ENCODE measurements at places on chromosomes 2 and 18.

DNA sequence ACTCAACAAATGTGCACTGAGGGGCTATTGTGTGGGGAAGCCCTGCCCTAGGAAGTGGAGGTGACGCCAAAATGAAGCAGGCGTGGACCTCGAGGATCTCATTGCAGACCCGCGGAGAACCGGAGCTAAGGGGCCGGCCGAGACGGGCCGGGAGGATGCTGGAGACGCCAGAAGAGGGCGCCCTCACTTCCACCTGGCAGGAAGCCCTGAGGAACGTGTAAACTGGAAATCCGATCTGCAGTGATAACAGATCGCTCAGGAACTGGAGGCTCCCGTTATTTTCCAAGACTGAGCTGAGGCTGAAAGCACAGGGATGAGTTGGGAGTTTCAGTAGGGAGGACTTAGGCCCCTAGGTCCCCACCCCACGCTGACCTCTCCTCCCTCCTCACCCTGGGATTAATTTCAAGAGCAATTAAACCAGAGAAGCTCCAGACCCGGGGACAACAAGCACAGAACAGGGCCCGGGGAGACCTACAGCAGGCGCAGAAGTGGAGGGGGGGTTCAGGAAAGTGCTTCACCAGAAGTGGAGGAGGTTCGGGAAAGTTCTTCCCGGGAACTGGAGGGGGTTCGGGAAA lies 7.7 kb upstream of the COL6A3 start:
- peak; percentile 7 for DNase-seq

- DNase-seq: no peak
Observed at GRCh38 chr2:207330912-207331311, 165.2 kb upstream of the KLF7 start.

- DNase-seq: peak; percentile 35
Observed at GRCh38 chr2:181077128-181077709, 96.8 kb downstream of the UBE2E3 start.

GRCh38 chr2:169225233-169225750 lies 137.0 kb downstream of the LRP2 start:
- DNase-seq: no peak

GRCh38 chr2:84923009-84923408 lies 17.6 kb downstream of the TMSB10 start:
- no peak for DNase-seq

- no peak for DNase-seq
Observed at GRCh38 chr2:239890206-239890746, 134.9 kb downstream of the NDUFA10 start.

GRCh38 chr2:10045561-10046355 lies 2.4 kb downstream of the KLF11 start:
- no peak for DNase-seq

GRCh38 chr18:8081872-8082553 lies 514.9 kb downstream of the PTPRM start:
- DNase-seq: no peak

- no peak for DNase-seq
Observed at GRCh38 chr2:188131281-188131680, 160.4 kb upstream of the GULP1 start.

GRCh38 chr2:5695654-5696403 lies 3.6 kb downstream of the SOX11 start:
- no peak for DNase-seq

DNA sequence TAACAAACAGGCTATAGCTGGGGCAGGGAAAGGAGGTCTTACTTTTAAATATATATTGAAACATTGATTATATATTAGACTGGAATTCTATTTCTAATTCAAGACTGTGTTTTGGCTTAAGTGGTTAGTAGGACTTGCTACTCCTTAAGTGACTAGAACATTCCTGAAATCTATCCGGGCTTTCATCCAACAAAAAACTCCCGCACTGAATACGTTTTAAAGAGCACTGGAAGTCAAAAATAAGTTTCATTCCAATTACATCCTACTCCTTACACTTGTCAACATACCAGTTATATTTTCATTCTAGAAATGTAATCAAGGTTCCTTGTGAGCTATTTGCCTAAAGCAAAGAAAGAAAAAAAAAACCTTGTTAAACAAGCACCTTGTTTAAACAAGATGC lies 204.6 kb downstream of the SP3 start:
- no peak for DNase-seq

- no peak for DNase-seq
Observed at GRCh38 chr2:44324971-44325426, 36.3 kb downstream of the PREPL start.

GRCh38 chr18:7174344-7175095 lies 56.4 kb upstream of the LRRC30 start:
- DNase-seq: peak; percentile 11

GRCh38 chr2:196260546-196260945 lies 89.2 kb upstream of the STK17B start:
- DNase-seq: no peak

DNA sequence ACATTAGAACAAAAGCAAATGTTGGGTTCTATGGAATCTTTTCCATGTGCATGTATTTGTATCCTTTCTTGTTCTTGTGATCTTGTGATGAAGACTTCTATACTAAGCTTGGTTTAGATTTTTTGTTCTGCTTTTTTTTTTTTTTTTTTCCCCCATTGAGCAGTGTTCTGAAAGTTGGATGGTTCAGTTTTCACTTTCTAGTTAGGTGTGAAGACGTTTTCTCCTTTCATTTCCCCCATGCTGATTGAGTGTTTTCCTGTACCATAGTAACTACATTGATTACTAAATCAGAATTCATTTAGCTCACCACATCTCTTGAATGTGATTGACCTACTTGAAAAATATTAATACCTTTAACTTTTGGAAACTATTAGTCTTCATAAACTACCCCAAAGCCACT lies 34.1 kb downstream of the NOP58 start:
- DNase-seq: no peak

DNA sequence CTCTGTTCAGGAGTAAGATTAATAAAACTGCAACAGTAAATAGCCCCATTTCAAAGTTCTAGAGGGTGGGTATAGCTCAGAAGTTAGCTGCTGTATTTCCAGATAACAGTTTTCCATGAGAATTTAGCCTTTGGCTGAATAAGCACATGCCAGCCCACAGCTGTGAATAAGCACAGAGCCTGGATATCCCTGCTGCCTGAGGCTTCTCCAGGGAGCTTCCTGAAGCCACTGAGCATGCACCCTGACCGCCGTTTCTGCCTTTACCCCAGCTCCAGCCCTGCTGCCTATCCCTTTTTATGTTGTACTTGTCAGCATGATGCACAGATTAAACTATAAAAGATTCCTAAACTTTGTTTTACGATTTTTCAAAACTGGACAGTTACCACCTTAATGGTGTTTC lies 85.3 kb downstream of the FEZ2 start:
- DNase-seq: peak; percentile 23

DNA sequence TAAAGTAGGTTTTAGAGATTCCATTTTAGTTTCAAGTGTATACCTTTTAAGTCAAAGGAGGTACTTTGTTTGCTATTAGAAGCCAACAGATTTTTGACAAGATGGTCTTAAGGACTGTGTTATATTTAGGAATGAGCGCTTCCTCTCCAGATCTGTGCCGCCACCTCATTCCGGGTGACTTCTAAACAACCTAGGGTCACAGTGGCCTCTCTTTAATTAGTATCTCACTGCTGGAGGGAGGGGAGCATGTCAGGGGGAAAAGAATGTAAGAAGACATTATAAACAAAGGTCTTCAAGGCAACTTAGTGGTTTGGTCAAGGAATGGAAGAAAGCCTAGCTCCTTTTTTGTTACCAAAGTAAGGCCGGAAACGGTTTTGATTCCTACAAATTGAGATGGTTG lies 67.0 kb downstream of the RBMS1 start:
- no peak for DNase-seq

- DNase-seq: no peak
Observed at GRCh38 chr18:8124232-8125146, 484.7 kb upstream of the RAB12 start.

GRCh38 chr18:77073336-77074093 lies 59.1 kb downstream of the MBP start:
- no peak for DNase-seq

- DNase-seq: no peak
Observed at GRCh38 chr2:223916181-223916920, 28.8 kb downstream of the WDFY1 start.

DNA sequence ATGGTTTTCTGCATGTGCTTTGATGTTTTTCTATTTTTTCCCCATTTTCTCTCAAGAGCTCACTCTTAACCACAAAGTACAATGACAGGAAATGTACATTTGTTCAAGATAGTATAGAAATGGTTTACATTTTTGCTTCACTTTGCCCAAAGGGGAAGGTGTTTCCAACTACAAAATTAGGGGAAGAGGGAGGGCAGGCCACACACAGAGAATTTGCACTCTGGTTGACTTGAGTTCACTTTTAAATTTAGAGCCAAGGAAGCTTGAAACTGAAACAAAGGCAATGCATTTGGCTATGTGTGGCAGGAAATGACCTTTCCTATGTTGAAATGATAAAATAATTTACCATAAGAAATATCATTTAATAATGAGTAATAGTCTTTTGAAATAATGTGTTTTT lies 19.1 kb upstream of the VIT start:
- DNase-seq: no peak

DNA sequence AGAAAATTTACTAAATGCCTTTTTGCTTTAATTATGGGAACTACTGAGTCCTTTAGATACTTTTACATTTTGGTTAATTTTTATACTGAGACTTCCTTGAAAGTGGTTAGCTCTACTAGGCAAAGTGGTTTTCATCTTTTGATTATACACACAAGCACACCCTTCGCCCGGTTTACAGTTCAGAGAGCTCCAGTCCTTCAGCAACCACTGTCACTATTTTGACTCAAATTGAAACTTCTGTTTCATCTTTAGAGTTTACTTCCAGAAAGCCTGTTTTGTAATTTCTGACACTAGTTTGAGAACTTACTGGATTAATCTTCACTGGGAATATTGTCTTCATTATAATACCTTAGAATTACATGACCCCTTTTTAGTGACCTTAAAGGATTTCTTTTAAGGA lies 140.3 kb upstream of the FOSL2 start:
- DNase-seq: no peak

GRCh38 chr2:128642316-128642715 lies 323.6 kb upstream of the HS6ST1 start:
- DNase-seq: no peak

DNA sequence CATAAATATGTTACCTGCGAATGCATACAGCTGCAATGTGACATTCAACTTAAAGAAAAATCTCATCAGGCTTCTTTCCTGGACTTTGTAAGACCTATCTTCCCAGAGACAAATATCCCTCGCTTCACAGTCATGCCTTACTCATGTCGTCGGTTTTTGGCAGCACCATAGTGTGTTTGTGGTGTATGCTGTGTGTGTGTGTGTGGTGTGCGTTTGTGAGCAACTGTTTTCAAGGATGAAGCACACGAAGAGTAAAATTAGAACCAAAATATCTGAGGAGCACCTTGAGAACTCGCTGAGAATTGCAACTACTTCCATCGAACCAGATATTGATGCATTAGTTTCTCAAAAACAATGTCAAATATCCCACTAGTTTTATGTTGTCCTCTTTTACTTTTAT lies 56.9 kb downstream of the ASB1 start:
- DNase-seq: no peak

DNA sequence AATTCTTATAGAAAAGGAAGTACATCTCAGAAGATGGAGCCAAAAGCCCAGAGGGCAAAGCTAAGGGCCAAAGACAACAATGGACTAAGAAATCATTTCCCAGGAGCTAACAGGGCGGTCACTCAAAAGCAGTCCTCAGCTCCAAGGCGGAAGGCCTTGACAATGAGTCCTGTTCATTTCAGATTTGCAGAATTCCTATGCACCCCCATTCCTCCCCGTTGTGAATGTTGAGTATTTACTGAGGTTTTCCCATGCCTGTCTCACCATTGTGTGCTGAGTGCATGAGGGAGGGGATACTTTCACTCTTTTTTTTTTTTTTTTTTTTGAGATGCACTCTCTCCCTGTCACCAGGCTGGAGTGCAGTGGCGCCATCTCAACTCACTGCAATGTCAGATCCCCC lies 18.8 kb upstream of the DTNB start:
- DNase-seq: no peak

- no peak for DNase-seq
Observed at GRCh38 chr2:50513724-50514123, 518.2 kb downstream of the NRXN1 start.

DNA sequence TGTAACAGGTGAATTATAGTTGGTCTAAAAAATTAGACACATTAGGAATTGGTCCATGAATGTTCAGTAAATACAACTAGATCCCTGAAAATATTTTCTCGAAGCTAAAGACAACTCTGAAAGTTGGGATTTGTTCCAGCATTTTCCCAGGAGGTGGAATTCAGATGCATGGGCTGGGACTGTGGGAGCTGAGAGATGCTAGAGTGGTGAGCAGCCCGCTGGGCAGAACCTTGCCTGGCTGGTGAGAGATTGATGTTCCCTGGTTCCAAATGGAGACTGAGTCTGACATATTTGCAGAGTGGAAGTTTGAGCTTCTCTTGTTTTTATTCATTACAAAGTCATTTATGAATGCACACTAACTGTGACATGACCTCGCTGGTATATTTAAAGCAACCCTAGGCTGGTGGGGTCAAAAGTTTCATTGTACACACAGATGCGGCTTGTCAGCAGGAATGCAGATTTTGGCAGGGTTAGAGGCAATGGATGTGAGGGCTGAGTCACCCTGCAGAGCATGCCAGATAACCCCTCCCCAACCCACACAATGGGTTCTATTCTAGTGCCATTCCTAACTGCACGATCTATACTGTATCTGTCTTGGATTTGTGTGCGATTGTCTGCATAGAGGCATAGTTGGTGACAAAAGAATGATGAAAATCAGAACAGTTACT lies 23.5 kb upstream of the TMEM178A start:
- peak; percentile 83 for DNase-seq

DNA sequence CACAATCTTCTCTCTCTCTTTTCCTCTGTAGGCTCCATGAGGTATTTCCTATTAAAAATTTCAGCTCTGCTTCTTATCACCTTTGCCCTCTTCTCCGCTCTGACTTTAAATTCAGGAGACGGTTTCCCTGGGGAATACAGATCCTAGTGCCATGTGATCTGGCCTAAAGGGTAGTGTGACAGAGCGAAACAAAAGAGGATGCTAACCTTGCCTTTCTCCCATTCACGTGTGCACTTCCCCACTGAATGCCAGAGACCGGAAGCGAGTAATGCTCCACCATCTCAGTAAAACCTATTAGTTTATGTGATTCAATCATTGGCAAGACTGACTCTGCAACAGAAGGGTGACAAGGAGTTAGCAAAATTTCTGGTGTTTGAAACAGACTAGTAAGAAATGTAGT lies 358.3 kb downstream of the ZNF521 start:
- no peak for DNase-seq

DNA sequence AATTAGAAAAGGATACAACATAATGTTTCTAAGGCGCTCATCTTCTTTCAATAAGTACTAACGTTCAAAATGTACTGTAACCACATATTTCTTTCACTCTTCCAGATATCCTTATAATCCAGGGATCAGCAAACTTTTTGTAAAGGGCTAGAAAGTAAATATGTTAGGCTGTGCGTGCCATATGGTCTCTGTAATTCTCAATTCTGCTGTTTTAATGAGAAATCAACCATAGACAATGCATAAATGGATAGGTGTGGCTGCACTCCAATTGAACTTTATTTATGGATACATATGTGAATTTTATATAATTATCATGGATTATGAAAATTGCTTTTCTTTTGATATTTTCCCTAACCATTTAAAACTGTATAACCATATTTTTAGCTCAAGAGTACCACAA lies 459.4 kb downstream of the EPHA4 start:
- DNase-seq: no peak

Measured in globus pallidus (tissue), 1 donor.